ENCODE measurements at places on chromosomes 13 and 19.

DNA sequence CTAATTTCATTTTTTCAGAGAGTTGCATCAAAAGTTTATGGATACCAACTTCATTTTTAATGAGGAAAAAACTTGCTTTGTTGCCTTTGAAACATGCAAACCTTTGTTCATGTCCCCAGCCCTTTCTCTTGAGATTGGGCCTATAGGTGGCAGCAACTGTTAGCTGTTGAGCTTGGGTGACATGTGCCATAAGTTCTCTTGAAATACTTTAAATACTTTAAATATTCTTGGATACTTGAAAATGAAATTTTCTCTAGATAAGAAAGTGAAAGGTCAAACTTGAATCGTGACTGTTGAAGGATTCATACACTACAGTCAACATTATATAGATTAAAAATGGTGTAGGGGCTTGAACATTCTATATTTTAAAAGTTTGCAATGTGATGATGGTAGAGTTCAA is 294.9 kb downstream of the NDFIP2 start:
- DNase-seq: no peak

DNA sequence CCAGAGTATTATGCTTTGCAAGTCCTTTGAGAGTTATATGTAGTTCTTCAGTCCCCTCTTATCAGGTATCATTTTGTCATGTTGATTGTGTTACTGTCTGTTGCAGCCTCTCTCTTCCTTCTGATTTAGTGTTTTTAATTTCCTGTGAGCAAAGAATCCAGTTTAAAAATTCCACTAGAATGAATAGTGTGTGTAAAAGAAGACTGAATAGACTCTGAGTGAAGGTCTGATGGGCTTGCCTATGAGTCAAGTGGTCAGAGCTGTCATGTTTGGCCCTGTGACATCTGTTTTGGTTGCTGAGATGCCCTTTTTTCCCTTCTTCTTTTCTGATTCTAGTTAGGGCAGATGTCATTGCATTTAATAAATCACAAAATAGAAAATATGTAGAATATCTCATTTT is 23.3 kb upstream of the KCTD4 start:
- DNase-seq: no peak

GRCh38 chr19:46546194-46546896 is 50.7 kb upstream of the PNMA8B start:
- DNase-seq: no peak

GRCh38 chr13:66795636-66796035 is 434.5 kb downstream of the PCDH9 start:
- no peak for DNase-seq

- DNase-seq: no peak
These were observed 378.9 kb downstream of the PCDH20 start for GRCh38 chr13:61036715-61037114.
